Posterior vena cava (tissue), 2 donors: ENCODE measurements at places on chromosomes 1 and 21. TPM values are rescaled to one million over a fixed set of nuclear protein-coding genes. Genes with fewer than 3 reads are reported as not detected.

RGSL1 gene
- total RNA-seq, result not detected

LENEP gene
- not detected for total RNA-seq

CRP gene
- total RNA-seq, result 0.65 TPM

CYP2J2 gene
- total RNA-seq, result not detected

FCRL1 gene
- total RNA-seq, result 0.29 TPM

C1QTNF12 gene
- total RNA-seq, result 4.1 TPM

GJA4 gene
- 21.8 TPM for total RNA-seq

GNG4 gene
- 0.32 TPM for total RNA-seq

S100PBP gene
- total RNA-seq, result 24.2 TPM

KCNN3 gene
- 1.9 TPM for total RNA-seq

WNT9A gene
- total RNA-seq, result 3.3 TPM

FCGR1A gene
- 5.6 TPM for total RNA-seq

DCDC2B gene
- not detected for total RNA-seq

RAB7B gene
- 3.2 TPM for total RNA-seq
